ENCODE measurements at places on chromosomes 4 and X.
A peak's percentile ranks its signal among the peaks of the same experiment; 100 is the strongest.

- no peak for DNase-seq
These were observed 51.5 kb downstream of the FHIP1A start for GRCh38 chr4:151460434-151460833.

GRCh38 chrX:154661899-154662298 is 8.5 kb upstream of the CTAG2 start:
- no peak for DNase-seq

DNA sequence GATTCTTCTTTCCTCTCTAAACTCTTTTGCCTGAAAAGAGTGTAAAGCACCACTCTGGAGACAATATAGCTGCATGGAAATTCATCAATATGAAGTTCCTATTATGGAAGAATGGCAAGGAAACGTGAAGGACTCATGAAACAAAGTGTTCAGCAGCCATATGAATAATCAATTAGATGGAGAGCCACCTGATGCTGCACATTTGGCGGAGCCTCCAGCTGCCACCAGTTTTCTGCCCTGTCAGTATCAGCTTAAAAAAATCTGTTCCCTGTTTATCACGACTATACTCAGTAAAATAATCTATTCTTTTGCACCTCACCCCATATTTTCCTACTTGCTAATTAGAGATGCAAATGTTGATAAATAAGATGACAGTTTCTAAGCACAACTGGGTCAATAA is 276.0 kb downstream of the UNC5C start:
- DNase-seq: no peak

DNA sequence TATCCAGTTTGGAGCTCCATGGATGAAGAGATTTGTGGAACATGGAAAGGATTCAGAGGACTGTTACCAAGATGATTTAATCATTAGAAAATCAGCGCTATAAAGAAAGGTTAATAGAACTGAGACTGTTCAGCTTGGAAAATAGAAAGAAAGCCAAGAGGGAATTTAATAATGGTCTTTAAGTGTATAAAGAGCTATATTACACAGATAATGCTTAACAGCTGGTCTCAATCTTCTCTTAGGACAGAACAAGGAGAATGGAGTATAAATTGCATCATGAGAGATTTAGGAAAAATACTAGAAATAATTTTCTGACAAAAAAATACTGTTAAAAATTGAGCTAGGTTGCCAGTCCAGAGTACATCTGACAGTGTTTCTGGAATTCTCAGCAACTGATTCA is 91.3 kb upstream of the MAGEC2 start:
- DNase-seq: no peak

GRCh38 chr4:142725886-142726285 is 120.2 kb downstream of the INPP4B start:
- no peak for DNase-seq

DNA sequence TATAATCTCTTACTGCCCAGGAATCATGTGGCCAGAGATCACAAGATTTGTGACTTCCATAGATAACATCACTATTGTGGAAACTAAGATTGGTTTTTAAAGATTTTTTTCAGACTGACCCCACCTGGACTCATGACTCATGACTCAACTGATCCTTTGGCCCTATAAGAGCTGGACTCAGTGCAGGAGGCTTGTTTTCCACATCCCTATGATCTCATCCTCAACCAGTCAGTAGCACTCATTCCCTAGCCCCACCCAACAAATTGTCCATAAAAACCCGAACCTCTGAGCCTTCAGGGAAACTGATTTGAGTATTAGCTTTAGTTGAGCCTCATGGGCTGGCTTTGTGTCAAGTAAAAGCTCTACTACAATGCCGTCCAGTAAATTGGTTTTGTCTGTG is 7.9 kb upstream of the NOCT start:
- no peak for DNase-seq

- DNase-seq: no peak
These were observed 13.8 kb downstream of the PGRMC1 start for GRCh38 chrX:119249891-119250290.

GRCh38 chrX:72121383-72121782 is 10.3 kb downstream of the RTL5 start:
- DNase-seq: no peak

GRCh38 chrX:17519358-17519757 is 144.4 kb downstream of the NHS start:
- DNase-seq: no peak

- DNase-seq: no peak
These were observed 78.4 kb downstream of the IRF2 start for GRCh38 chr4:184395971-184396391.

GRCh38 chrX:2690856-2691542 is at the start of gene CD99:
TSS of gene CD99 (plus strand) at chrX:2691295. CDS start at chrX:2691361, 66 bp downstream.
- DNase-seq: no peak

GRCh38 chr4:185318679-185319078 is 77.0 kb downstream of the LRP2BP start:
- DNase-seq: no peak

DNA sequence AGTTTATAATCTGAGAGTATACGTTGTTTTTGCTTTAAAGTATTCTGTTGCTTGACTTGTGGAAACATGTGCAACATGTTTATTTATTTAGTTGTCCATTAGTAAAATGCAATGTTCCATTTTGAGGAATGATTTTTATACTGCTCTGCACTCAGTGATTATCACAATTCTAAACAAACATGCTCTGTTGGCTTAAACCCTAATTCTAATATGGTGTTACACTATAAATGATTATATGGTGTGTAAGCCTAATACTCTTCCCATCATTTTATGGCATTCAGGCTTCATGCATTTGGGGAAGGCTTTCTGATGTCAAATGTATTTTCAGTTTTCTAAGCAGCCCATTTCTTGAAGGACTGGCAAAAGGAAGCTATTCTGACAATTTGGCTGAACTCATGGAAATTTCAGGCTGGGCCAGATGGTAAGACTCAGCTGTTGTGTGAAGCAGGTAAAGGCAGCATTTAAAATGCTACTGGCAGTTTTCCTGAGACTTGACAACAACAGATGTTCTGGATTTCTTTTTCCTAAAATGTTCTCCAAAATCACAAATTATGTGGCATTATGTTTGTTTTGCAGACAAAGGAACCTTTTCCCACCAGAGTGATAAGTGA is 336.7 kb upstream of the GNPDA2 start:
- no peak for DNase-seq

- DNase-seq: no peak
These were observed 23.8 kb downstream of the F9 start for GRCh38 chrX:139554376-139554775.

GRCh38 chrX:12770440-12770839 is 20.8 kb upstream of the PRPS2 start:
- peak; percentile 32 for DNase-seq

DNA sequence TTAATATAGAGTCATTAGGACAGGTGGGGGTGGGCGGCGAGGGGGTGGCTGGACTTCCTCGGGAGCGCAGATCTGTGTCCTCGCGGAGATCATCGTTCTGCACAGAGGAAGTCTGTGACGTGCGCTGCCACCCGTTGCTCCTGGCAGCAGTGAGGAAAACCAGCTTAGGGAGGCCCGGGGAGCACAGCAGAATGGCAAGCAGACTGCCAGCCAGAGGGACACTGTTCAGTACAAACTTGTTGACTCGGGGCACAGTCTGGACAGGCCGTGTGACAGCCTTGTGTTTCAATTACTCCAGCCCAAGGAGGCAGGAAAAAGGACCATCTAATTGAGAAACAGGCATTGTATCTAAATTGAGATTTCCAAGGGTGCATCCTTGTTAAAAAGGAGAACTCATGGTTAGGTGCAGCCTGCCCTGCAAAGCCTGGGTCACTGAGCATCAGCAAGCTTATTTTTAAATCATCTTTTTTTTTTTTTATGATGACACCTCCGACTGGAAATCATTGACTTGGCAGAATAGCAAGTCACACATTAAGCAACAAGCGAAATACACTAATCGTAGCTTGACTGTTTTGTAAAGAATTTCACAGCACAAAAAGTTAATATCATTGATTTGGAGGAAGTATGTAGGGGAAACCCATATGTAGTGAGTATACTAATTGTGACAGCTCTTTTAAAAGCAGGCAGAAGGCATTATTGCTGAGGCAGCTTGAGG is 512.0 kb upstream of the FAT1 start:
- DNase-seq: peak; percentile 68

GRCh38 chrX:42127563-42127962 is 204.2 kb upstream of the CASK start:
- DNase-seq: no peak

DNA sequence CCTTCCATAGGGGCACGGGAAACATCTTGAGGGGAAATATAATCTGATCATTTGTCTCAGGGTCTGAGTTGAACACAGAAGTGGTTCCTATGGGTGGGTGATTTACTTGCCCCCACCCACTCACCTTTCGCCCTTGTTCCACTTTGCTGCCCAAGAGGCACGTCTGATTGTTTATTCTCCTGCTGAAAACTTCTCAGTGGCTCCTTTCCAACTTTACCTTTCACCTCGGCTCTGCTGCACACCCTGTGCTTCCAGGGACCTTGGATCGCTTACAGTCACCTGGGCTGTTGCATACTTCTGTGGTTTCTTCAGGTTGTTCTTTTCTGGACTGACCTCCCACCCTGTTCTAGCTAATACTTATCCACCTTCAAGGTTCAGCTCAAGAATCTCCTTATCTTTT is 213.4 kb upstream of the JADE1 start:
- DNase-seq: no peak

- no peak for DNase-seq
These were observed 184.0 kb downstream of the UGT8 start for GRCh38 chr4:114782415-114783214.

DNA sequence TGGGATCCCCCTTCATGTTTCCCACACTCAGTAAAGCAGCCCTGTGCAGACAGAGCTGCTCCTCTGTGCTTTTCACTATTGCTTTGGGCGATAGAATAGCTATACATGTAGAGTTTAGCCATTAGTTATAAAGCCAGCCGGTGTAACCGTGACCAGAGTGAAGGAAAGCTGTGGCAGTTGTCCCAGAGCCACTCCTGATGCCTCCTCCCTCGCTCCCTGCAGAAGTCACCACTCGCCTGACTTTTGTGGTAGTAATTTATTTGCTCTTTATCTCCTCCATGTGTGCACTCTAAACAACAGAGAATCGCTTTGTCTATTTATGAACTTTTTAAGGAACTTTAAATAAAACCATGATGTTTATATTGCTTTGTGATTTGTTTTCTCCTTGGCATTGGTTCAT is 41.8 kb upstream of the WWC2 start:
- no peak for DNase-seq

DNA sequence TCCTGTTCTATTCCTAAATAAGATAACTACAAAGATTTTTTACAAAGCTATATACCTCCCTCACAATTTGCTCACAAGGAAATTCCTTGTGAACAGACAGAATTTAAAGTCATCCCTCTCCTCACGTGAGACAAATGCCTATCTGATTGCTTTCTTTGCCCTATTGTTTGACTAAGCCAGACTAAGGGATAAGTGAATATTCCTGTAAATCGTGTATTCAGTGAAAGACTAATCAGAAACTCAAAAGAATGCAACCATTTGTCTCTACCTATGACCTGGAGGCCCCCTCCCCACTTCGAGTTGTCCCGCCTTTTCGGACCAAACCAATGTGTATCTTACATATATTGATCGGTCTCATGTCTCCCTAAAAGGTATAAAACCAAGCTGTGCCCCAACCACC is 15.3 kb upstream of the ZBTB33 start:
- DNase-seq: no peak

GRCh38 chrX:3589474-3589873 is 124.0 kb downstream of the PRKX start:
- DNase-seq: no peak

DNA sequence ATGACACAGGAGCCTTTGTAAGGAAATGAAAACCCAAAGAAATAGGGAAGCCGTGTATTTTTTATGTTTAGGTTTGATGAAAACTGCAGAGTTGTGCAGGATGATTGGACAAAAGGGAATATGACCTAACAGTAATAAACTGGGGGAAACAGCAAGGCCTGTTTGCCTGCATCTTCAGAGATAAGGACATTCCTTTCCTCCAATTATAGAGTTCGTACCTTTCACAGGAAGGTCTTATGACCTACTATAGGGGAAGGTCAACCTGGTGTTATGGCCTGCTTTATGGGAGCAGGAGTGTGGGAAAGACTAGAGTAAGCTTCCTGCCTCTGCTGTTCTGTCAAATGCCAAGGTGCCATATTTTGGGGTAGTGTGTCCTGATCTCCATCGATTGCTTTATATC is 42.5 kb downstream of the BBS12 start:
- no peak for DNase-seq

GRCh38 chrX:17547658-17548057 is 172.7 kb downstream of the NHS start:
- no peak for DNase-seq

DNA sequence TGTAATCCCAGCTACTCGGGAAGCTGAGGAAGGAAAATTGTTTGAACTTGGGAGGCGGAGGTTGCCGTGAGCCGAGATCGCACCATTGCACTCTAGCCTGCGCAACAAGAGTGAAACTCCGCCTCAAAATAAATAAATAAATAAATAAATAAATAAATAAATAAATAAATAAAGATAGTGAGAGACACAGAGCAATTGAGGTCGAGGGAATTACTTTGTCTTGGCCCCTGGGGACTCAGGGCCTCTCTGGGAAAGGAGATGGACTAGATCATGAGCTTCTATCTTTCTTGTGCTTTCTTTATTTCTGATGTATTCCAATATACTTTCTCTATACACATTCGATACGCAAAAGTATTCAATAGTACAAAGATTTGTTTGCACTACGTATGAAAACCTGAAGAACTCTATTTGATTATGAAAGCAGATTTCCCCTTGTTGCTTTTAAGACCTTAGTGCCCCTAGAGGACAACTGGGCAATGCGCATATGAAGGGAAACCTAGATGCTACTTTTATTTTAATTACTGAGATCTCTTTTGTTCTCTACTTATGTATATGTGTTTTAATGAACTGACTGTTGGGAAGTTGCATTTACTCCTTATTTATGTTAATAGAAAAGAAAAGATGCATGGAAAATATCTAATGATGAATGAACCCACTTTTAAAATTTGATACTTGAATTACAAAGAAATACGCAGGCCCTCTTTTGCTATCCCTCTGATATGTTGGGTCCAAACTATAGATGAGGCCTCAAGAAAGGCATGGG is 12.8 kb upstream of the ELOVL6 start:
- DNase-seq: peak; percentile 8

- DNase-seq: no peak
These were observed 203.2 kb downstream of the PTTG2 start for GRCh38 chr4:38163216-38164006.

- no peak for DNase-seq
These were observed 951.7 kb upstream of the LCORL start for GRCh38 chr4:18973296-18973695.

GRCh38 chr4:149409146-149409545 is 406.5 kb downstream of the IQCM start:
- no peak for DNase-seq

- DNase-seq: no peak
These were observed 44.2 kb upstream of the CEP135 start for GRCh38 chr4:55904576-55904975.

DNA sequence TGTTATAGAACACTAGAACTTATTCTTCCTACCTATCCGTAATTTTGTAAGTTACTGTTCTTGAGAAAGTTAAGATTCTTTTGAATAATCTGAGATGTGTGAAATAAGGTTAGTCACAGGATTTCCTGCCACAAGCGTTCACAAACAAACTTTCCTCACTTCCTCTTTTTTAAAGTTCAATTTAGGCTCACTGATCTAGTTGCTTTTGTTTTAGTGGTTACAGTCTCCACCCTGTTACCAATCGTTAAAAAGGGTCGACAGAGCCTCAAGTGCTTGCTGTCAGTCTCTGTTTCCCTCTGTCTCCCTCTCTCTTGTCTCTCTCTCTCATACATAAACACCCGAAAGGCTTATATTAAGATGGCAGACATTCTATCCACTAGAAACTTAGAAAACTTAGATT is 35.9 kb upstream of the STK26 start:
- DNase-seq: no peak

GRCh38 chr4:163378661-163379060 is 35.0 kb downstream of the NPY5R start:
- no peak for DNase-seq
